Fibroblast of the conjunctiva (primary cell): ENCODE measurements at places on chromosomes 1 and 21.

DNA sequence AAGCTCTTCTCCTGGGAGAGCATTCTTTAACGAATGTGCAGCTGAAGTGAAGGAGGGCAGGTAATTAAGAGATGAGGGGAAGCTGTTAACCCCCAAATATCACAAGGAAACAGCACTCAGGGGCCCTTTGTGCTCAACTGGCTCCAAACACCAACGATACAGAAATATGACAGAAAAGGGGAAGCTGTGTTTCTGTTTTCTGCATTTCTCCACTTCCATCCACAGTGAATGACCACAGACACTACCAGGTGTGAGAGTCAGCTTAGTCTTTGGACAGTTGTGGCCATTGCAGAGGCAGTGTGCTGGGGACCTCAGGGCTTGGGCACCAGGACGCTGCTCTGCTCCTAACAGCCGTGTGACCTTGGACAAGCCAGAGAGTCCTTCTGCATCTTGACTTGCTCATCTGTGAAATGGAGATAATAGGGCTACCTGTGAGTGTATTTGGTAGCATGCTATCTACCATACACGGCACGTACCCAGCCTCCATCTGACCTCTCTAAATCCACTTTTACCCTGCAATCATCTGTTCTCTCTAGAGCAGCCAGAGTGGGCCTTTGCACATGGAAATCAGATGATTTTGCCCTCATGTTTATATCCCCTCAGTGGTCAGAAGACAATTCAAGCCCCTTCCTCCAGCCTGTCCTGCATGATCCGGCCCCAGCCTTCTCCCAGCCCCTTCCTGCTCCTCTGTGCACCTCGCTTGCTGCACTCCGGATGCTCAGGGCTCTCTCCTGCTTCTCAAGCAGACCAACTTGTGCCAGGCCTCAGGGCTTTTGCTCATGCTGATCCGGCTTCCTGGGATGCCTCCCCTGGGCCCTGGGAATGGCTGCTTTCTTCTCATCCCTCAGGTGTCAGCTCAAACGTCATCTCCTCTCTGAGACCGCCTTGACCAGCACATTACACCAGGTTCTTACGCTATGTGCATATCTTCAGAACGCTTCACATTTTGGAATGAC, 4.7 kb upstream of the TINAGL1 start:
- DNase-seq, result no peak

DNA sequence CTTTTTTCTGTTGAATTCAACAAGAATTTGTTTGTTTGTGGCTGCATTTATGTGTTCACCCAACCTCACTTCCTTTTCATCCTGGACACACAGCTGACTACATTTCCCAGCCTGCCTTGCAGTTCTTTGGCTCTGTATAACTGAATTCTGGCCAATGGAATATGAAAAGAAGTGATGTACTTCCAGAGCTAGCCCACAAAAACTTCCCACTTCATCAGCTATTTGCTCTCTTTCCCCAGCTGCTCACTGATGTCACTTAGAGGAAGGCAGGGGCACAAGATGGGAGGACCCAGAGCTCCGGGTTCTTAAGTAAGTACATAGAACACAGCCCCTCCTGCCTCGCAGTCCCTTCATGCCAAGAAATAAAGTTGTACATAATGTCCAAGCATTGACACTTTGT, 235.0 kb upstream of the FGGY start:
- peak; percentile 92 for DNase-seq

GRCh38 chr1:117364240-117364639, 3.0 kb upstream of the MAN1A2 start:
- no peak for DNase-seq

DNA sequence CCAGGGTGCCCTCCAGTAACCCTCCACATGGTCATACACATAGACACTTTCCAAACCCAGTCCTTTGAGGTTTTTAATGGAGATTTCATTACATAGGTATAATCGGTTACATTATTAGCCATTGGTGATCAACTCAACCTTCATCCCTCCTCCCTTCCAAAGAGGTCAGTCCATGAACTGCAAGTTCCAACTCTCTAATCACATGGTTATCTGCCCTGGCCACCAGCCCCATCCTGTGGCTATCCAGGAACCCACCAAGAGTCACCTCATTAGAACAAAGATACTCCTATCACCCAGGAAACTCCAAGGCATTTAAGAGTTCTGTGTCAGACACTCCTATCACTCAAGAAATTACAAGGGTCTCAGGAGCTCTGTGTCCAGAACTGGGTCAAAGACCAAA, 12.2 kb downstream of the ATP1A4 start:
- DNase-seq, result no peak

DNA sequence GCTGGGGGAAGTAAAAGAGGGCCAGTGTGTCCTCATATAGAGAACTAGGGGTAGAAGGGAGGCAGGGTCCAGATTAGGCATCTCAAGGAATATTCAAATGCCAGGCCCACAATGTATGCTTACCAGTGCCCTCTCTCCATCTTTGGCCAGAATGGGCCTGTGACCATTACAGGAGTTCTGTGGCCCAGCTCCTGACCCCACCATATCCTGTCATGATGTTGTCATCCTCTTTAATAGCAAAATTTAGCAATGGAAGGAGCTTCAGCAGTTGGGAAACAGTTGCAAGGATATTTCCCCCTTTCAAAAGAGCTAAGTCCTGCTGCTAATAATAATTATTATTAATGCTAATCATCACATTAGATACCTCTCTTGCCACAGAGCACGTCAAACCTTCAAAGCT, 49.3 kb upstream of the JUN start:
- DNase-seq, result no peak

DNA sequence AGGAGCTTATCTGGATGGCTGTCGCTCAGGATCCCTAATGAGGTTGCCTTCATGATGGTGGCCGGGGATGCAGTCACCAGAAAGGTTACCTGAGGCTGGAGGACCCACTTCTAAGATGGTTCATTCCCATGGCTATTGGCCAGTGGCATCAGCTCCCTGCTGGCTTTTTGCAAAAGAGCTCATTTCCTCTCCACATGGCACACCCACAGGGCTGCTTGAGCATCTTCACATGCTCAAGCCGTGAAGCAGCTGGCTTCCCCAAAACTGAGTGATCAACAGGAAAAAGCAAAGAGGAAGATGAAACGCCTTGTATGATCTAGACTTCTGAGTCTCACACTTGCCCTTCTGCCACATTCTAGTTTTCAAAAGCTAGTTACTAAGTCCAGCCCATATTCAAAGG, 124.6 kb upstream of the CXADR start:
- no peak for DNase-seq

DNA sequence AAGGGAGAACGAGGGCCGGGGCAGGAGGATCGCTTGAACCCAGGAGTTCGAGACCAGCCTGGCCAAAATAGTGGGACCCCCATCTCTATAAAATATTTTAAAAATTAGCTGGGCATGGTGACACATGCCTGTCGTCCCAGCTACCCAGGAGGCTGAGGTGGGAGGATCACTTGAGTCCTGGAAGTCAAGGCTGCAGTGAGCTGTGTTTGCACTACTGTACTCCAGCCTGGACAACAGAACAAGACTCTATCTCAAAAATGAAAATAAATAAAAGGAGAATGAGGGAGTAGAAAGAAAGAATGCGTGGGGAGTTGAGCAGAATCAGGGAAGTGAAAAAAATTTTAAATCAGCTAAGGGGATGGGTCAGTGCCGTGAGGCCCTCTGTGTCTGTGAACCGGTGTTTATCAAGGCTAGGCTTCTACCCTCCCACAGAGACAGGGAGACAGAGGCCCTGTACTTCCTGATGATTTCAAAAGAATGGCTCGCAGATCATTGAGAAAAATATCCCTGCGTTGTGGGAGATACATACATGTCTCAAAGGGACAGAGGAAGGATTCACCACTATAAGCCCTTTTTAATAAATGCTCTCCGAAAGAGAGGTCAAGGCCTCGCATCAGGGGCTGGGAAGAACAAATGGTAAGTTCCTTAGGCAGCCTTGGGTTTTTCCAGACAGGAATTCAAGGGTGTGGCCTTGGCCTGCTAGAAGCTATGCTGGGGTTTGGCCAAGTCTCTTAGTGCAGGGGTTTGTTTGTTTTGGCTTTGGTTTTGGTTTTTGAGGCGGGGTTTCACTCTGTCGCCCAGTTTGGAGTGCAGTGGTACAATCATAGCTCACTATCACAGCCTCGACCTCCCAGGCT, 20.7 kb downstream of the IL10RB start:
- peak; percentile 82 for DNase-seq

DNA sequence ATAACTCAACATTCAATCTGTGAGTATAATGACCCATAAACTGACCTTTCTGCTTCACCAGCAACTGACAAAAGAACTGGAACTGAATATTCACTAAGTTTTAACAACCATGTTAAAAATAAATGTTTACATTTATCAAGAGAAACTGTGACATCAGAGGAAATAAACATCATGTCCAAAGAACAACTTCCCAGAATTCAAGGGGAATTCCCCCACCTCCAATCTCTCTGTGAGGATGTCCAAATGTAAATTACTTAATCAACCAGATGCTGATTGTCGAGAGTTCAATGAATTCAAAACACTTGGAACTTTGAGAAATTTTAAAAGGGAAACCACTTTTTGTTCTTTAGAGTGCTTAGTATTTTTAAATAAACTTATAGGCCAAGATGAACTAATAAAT, 365.6 kb upstream of the ADGRL2 start:
- DNase-seq, result no peak

GRCh38 chr1:114236517-114236916, 82.8 kb upstream of the SYT6 start:
- DNase-seq, result no peak

GRCh38 chr1:231286603-231287002, 45.6 kb downstream of the GNPAT start:
- DNase-seq, result no peak

DNA sequence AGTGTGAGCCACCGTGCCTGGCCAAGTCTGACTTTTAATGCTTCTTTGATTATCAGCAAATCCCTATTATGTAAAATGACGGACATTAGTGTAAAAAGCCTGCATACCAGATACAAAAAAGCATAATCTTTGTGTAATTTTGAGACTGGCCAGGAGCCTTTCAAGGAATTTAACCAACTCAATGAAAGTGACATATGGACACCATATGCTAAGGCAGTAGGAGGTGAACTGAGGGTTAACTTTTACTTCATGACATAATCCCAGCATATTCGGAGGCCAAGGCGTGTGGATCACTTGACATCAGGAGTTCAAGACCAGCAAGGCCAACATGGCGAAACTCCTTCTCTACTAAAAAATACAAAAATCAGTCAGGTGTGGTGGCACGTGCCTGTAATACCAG, 94.6 kb downstream of the EIF4G3 start:
- peak; percentile 16 for DNase-seq

GRCh38 chr1:174217787-174218574, 58.7 kb downstream of the RABGAP1L start:
- DNase-seq, result peak; percentile 28

DNA sequence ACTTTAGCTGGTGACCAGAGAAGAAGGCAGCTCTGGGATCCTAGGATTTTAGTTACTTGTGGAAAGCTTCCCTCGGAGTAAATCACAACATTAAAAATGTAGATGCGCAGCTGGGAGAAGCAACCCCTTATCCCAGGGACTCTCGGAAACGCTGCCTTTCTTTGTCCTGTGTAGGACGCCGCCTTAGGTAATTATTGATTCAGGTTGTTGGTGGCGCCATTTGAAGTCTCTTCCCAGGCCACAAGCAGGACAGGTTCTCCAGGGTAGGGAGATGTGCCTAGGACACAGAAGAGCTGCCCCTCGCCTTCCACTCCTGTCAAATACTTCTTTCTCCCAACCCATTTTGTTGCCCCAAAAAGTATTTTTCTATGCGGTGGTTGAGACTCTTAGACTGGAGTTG, 10.3 kb downstream of the SLC37A1 start:
- DNase-seq, result no peak

- no peak for DNase-seq
Measured at GRCh38 chr1:22222723-22223122, 79.8 kb upstream of the WNT4 start.

GRCh38 chr1:109283748-109284600, 1.0 kb upstream of the PSRC1 start:
- DNase-seq, result no peak

DNA sequence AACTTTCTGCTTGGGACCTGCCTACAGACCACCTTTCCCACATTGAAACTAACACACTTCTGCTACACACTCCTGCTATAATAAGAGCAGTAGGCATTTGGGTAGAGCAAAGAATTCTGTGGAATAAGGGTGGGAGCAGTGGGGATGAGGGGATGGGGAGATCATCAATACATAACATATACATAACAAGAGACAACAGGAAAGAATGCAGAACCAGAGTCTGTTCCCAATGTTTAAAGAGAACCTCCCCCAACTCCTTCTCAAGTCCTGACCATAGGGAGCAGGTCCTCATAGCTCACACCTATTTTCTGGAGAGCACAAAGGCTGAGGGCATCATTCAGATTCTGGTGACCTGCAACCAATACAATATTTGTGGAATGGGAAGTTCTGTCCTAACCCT, 121.6 kb upstream of the BARHL2 start:
- no peak for DNase-seq

DNA sequence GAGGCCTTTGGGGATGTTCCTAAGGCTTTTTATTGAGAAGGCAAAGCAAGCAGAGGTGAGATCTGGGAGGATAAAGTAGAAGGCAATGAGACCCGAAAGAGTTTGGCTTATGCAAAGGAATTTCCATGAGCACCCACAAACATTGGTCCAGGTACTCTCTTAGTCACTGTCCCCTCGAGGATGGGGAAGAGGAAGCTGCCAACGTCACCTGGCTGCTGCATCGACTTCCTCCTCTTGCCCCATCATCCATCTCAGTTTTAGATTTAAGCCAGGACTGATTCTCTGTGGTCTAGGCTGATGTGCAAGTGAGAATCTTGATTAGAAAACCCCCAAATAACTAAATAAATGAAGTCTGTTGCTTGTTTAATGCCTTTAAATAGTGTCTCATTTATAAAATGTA, 28.7 kb downstream of the RUNX1 start:
- DNase-seq, result no peak

- no peak for DNase-seq
Measured at GRCh38 chr1:63903947-63904610, 130.3 kb downstream of the ROR1 start.

- DNase-seq, result no peak
Measured at GRCh38 chr1:27614625-27615344, 10.8 kb upstream of the AHDC1 start.

- no peak for DNase-seq
Measured at GRCh38 chr21:26238646-26239045, 68.1 kb upstream of the APP start.

GRCh38 chr1:156065212-156065611, 4.3 kb downstream of the RAB25 start:
- no peak for DNase-seq

DNA sequence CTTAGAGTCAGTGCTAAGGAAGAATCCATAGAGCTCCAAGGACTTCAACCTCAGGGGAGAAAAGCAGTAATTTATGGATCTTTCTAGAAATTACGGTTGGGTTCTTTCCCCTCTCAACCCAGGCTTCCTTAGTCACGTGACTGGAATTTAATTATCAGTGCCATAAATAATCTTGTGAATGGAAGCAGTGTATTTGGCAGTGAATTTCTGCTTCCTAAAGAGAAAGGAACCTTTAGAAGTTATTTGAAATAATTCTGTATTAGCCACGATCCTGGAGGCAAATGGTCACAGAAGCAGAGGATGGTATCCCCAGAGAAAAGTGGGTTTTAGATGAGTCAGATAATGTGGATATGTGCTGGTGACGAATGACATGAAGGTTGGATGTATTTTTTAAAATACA, 89.6 kb downstream of the NFIA start:
- no peak for DNase-seq

GRCh38 chr1:19130468-19130867, 79.6 kb downstream of the UBR4 start:
- no peak for DNase-seq
